Activated T-helper 17 cell treated with anti-CD3 and anti-CD28 coated beads, Interleukin-2, amount 50 U/mL, for 72 hours (primary cell): ENCODE measurements at places on chromosomes 12 and 14. TPM values are rescaled to one million over a fixed set of nuclear protein-coding genes. Genes with fewer than 3 reads are reported as not detected.

Gene ZFHX2
- 2.1 TPM for total RNA-seq

Gene MORN3
- 2.5 TPM for total RNA-seq

GRCh38 chr12:95316798-95317197 lies 99.2 kb downstream of the VEZT start:
- no peak for ATAC-seq

DNA sequence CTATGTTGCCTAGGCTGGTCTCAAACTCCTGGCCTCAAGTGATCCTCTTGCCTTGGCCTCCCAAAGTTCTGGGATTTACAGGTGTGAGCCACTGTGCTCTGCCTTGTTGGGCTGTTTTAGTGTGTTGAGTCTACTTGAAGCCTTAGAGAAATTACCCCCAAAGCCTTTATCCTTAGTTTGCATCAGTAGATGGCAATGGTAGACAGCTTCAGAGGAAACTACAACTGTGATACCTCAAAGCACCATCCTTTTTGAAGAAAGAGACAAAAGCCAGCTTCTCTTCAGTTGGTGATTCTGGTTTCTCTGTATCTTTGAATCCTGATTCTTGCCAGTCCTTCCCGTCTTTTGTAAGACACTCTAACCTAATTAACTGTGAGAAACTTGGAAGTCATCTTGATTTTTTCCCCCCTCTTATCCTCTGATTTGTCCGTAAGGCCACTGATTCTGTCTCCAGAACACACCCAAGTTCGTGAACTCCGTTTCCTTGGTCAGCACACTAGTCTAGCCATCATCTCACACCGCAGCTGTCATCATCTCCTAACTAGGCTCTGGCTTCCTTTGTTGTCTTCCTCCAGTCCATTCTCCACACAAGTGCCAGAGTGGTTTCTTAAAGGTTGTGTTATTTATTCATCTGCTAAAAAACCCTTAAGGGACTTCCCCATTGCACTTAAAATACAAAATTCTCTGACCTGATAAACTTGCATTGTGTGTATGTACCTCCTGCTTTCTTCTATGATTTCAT lies 20.2 kb downstream of the ATP2A2 start:
- peak; percentile 90 for ATAC-seq

GRCh38 chr12:31118347-31119191 lies 44.9 kb downstream of the DDX11 start:
- peak; percentile 31 for ATAC-seq

Gene KRT4
- total RNA-seq: not detected

DNA sequence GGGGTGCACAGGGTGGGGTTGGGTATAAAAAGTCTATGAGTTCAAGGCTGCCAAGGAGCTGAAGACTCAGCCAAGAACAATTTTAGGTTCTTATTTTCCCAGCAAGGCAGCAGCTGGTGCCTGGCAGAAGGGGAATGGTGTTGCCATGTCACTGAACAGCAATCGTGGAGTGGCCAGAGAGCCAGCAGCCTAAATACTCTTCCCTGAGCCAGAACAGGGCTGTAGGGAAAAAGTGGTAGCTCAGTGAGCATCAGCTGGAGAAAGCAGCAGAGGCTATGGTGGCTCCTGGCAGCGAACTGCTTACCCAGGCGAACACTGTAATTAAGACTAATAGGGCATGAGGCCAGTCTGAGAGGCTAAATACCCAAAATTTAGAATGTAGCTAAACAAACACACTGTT lies 334.9 kb downstream of the RMST start:
- ATAC-seq: no peak

DNA sequence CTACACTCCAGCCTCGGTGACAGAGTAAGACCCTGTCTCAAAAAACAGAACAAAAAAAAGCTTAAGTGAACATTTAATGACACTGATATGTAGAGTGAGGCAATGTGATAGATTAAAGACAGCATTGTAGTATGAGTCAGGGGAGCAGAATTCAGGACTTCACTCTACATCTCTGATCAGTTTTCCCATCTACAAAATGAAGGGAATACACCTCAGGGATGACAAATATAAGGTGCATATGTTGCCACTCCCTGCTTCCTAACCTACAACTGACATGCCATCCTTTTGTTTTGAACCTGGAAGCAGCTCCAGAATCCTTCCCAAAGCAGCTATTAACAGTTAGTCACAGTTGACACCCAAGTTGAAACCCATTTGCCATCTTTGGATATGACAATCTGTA lies 30.9 kb upstream of the STRN3 start:
- no peak for ATAC-seq

GRCh38 chr12:11486623-11487444 lies 91.5 kb upstream of the PRB2 start:
- peak; percentile 86 for ATAC-seq

GRCh38 chr14:53152184-53152886 lies 788 bp downstream of the DDHD1 start:
- ATAC-seq: peak; percentile 22

- no peak for ATAC-seq
These were observed 11.3 kb upstream of the EML5 start for GRCh38 chr14:88804035-88804434.

Gene MARK3
- 80.8 TPM for total RNA-seq

Gene CDCA4
- 49.2 TPM for total RNA-seq

GRCh38 chr14:41000350-41000749 lies 606.3 kb upstream of the LRFN5 start:
- ATAC-seq: no peak

Gene TRHDE
- total RNA-seq: not detected

GRCh38 chr14:89331398-89331797 lies 85.6 kb downstream of the FOXN3 start:
- ATAC-seq: no peak

DNA sequence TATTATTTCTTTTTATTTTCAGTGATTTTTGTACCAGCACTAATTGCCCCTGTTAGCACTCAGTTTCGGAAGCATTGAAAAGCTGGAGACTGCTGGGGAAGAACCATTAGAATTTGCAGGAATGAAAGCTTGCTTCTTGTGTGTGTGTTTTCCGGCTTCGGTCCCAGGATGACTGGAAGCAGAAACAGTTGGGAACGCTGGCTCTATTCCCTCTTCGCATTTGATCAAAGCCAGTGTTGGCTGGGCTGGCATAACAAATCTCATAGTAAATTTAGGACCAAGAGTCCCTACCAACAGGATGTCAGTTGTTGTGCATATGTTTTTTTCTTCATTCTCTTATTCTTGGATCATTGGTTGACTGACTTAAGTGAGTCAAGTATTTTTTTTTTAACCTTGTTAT lies 53.6 kb upstream of the TRAF3 start:
- no peak for ATAC-seq
